Central memory CD8-positive, alpha-beta T cell (primary cell): ENCODE measurements at places on chromosomes 6 and 20.

GRCh38 chr6:90290811-90291420, 5.7 kb downstream of the BACH2 start:
- no peak for DNase-seq

GRCh38 chr6:20146291-20146690, 66.0 kb downstream of the MBOAT1 start:
- DNase-seq = no peak

- no peak for DNase-seq
These were observed 207.0 kb upstream of the TCF21 start for GRCh38 chr6:133681891-133682290.

DNA sequence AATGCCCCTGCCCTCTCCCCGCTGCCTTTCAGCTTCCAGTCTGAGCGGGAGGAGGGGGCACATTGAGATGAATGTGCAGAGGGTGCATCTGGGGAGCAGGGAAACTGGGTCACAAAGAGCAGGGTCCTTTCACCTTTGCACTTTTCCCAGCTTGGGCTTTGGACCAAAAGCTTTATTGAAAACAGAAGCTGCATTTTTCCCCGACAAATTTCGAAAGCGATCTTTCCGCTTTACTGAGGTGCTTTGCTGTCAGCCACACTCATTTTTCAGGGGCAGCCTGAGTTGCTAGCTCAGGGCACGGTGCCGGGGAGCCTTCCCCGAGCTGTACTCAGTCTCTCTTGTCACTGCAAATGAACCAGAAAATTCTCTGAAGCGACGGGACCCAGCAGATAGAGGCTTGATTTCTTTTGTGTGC, 283.7 kb upstream of the SOX4 start:
- no peak for DNase-seq

- no peak for DNase-seq
These were observed 36.5 kb downstream of the ATP9A start for GRCh38 chr20:51731731-51732095.

DNA sequence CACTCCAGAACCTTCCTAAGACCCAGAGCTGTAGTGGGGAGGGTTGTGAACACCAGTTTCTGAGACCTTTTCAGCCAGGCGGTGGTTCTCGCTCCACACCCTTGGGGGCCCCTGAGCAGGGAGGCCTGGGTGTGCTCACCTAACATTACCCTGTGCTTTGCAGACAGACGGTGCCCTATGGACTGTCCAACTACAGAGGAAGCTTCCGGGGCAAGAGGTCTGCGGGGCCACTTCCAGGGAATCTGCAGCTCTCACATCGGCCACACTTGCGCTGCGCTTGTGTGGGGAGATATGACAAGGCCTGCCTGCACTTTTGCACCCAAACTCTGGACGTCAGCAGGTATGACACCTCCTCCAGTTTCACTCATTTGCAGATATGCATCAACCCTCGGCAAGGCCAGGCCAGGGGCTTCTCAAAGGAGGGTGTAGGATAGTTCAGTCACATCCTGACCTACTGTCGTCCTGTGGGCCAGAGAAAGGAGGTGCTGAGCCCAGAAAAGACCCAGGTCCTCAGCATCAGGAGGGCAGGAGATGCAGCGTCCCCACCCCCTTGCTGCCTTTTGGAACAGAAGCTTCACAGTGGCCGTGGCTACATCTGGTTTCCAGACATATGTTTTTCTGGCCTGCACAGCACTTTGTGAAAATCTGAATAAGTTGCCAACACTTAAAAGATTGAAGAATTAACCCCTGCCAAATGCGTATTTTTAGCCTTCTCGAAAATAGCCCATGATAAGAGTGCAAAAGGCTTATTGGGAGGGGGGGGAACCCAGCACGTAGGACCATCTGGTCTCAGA, 20.6 kb downstream of the EDN3 start:
- no peak for DNase-seq

- no peak for DNase-seq
These were observed 33.5 kb upstream of the PHIP start for GRCh38 chr6:79111549-79111948.

- DNase-seq = no peak
These were observed 26.5 kb upstream of the PPP1R14C start for GRCh38 chr6:150116200-150116800.

DNA sequence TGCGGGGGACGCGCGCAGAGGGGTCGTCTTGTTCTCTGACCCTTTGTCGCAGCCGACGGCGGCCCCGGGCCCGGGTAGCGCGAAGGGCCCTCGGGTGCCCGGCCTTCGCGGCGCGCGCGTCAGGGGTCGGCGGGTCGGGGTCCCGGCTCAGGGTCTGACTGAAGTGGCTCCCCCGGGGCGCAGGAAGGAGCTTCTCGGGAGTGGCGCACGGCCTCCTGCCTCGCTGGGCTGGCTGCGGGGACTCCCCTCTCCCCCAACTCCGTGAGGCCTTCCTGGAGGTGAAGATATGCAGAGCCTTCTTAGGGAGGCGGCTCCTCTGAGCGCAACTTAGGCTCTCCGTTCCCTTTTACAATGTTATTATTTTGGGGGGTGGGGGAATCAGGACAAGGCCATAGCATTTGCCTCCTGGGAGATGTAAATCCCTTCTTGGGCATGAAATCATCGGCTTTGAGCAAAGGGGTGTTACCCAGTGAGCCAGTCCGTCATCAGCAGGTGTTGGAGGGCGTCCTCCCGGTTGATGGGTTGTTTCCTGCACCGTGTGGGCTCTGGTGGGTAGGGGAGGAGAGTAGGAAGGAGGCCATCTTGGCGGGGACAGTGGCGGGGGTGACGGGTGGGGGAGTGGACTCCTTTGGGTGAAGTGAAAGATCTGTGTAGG, 523 bp downstream of the CDS2 start:
- peak; percentile 69 for DNase-seq

DNA sequence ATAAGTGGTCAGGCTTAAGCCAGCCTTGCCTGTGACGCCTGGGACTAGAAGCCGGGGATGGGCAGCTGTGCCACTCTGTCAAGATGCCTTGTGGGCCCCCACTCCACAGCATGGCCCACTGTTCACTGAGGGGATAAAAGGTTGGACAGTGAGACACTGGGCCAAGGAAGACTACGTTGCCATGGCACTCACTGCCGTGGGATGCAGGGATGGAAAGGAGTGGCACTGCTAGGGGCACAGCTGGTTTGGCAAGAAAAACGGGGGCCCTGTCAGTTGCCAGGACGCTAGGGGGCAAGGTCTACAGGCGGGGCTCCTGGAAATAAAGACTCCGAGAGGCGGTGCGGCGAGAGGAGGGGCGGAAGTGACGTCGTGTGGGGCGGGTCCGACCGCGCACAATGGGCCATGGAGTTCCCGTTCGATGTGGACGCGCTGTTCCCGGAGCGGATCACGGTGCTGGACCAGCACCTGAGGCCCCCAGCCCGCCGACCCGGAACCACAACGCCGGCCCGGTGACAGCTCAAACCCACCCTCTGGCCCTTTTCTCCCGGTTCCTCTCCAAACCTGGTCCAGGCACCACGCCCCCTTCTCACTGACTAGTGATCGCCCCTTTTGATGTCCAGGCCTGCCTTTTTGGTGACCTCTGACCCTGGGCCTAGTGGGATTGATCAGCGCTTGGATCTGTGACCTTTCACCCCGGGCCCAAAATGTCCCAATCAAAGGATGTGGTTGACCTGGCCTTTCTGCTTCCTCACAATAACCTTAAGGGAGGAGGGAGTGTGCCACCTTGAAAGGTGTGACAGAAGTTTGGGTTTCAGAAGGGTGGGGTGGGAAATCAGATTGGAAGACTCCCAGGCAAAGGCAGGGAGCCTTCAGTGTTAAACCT, at the start of gene ATAT1:
Gene ATAT1 (plus strand): TSS at position 391 of the 883 bp plus-strand sequence.
- peak; percentile 83 for DNase-seq

- DNase-seq = no peak
These were observed 4.7 kb downstream of the STAU1 start for GRCh38 chr20:49183444-49183843.

DNA sequence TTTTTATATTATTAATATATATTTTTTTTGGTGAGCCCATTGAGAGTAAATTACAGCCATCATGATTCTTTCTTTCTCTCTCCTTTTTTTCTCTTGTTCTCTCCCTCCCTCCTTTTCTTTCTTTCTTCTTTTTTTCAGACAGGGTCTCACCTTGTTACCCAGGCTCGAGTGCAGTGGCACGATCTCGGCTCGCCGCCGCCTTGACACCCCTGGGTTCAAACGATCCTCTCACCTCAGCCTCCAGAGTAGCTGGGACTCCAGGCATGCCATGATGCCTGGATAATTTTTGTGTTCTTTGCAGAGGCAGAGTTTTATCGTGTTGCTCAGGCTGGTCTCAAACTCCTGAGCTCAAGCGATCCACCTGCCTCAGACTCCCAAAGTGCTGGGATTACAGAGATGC, 1.6 kb downstream of the CCDC170 start:
- DNase-seq = no peak

DNA sequence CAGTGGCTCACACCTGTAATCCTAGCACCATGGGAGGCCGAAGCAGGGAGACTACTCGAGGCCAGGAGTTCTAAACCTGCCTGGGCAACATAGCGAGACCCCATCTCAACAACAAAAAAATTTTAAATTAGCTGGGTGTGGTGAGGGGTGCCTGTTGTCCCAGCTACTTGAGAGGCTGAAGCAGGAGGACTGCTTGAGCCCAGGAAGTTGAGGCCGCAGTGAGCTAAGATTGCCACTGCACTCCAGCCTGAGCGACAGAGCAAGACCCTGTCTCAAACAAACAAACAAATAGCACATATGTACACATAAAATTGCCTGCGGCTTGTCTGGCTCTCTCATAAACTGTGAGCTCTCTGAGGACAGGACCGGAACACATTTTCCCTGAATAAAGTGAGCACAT, 106.3 kb downstream of the BANF2 start:
- no peak for DNase-seq

- DNase-seq = no peak
These were observed 174.5 kb upstream of the SNX9 start for GRCh38 chr6:157648561-157648960.

- DNase-seq = no peak
These were observed 147.1 kb downstream of the LRFN2 start for GRCh38 chr6:40440053-40440452.

DNA sequence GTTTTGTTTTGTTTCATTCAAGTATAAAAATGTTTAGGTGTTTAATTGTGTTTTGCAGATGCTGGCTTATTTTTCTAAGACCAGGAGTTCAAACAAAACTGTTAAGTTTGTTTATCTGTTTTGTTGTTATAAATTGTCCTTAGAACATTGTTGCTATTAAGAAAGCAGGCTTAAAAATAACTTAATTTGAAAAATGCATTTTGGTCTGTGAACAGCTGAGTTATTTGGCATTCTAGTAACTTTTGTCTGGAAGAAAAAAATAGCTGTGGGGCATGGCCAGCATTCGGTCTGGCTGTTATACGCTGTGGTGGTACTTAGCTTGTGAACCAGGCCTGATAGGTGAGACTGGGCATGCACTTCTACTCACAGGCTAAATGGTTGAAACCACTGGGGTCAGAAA, 37.8 kb downstream of the SLX4IP start:
- no peak for DNase-seq

DNA sequence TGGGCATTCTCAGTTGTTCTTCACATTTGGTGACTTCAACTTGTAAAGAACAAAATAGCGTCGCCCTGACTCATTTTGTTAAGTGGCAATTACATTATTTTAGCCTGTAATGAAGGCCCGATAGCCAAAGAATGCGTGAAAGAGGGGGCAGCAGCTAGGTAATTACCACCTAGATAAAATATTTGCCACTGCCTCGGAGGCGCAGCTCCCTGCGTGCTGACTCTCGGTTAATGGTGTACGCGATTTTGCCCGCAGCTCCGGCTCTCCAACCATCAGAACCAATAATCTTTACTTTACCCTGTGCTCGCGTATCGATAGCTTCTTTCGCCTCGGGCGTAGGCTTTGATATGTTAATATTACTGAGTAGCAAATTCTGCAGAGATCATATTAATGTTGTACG, 8.7 kb downstream of the TFAP2D start:
- no peak for DNase-seq

DNA sequence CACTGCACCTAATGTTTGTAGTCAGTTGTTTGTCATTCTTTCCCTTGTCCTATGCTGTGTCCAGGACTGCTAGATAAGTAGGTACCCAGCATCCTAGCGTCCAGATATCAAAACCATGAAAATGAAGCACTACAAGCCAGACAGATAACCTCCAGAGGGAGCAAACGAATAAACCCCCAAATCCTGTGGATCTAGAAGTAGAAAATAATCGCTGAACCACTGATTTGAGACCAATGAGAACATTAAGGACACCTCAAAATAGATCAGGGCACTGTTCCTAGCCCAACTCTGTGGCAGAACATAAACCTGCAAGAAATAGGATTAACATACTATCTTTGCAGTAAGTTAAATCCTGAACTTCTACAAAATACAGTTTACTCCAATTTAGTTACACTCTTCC, 1.1 kb upstream of the KLHL32 start:
- DNase-seq = no peak

GRCh38 chr6:85498596-85499258, 48.8 kb downstream of the NT5E start:
- no peak for DNase-seq

- DNase-seq = no peak
These were observed 394.2 kb downstream of the BMP2 start for GRCh38 chr20:7161690-7162089.

DNA sequence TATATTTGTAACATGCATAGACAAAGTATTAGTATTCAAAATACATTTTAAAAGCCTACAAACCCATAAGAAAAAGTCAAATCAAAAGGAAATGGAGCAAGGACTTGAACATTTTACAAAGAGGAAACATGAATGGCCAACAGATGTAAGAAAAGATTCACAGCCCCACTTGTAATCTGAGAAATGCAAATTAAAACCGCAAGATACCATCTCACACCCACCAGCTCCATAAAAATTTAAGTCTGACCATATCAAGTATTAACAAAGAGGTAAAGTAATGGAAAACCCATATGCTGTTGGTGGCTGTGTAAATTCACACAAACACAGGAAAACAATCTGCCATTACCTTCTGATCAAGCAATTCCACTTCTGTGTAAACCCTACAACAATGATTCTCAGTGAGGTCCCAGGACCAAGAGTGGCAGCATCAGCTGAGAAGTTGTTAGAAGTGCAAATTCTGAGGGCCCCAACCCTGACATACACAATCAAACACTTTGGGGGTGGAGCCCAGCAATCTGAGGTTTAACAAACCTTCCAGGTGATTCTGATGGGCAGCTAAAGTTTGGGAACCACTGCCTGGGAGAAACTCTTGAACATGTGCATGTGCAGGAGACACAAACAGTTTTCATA, 30.9 kb downstream of the BCL2L1 start:
- DNase-seq = no peak

- no peak for DNase-seq
These were observed 325.1 kb downstream of the SOX4 start for GRCh38 chr6:21918666-21919065.

- DNase-seq = no peak
These were observed 25.6 kb upstream of the AHI1 start for GRCh38 chr6:135522965-135523692.

- no peak for DNase-seq
These were observed 30.5 kb downstream of the PLCB1 start for GRCh38 chr20:8162610-8163009.
